ENCODE measurements at places on chromosomes 5 and 9.
A peak's percentile ranks its signal among the peaks of the same experiment; 100 is the strongest.

DNA sequence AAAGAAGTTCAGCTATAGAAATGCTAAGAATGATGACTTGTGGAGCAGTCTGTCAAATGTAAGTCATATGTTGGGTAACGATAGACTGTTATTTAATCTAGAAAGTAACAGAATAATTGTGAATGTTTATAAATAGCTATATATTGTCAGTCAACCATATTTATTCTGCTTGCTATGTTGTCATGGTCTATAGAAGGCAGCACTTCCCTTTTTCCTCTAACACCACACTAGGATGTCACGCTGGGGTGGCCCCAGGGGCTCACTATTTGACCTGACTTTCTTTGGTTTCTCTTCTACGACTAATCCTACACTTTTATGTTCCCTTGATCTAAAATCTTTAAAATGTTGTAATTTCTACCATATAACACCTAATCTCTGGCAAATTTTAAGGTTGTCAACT lies 20.5 kb downstream of the ERAP2 start:
- peak; percentile 61 for DNase-seq

- no peak for DNase-seq
These were observed 88.0 kb downstream of the FEM1C start for GRCh38 chr5:115456539-115457040.

DNA sequence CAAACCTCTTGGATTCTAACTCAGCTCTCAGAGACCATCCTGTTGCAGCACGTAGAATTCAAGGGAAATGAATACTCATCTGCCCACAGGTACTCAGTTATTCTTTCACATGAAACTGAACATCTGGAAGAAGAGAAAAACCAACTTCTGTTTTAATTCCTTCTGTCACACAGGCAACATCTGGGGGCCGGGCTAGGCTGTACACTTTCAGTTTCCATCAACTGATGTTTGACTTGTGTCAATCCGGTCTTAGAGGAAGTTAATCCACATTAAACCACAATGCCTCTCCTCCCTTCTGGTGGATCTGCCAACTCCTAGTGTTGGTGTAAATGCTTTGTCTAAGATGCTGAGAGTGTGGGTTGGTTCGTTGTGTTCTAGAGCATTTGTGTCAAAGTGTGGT lies 17.6 kb downstream of the DMRT3 start:
- no peak for DNase-seq

- no peak for DNase-seq
These were observed at the start of gene TLX3 for GRCh38 chr5:171308453-171309275. TLX3 (plus strand) TSS chr5:171309248; CDS start chr5:171309366, 118 bp downstream.

- no peak for DNase-seq
These were observed 434.5 kb downstream of the KDM4C start for GRCh38 chr9:7192266-7192665.

DNA sequence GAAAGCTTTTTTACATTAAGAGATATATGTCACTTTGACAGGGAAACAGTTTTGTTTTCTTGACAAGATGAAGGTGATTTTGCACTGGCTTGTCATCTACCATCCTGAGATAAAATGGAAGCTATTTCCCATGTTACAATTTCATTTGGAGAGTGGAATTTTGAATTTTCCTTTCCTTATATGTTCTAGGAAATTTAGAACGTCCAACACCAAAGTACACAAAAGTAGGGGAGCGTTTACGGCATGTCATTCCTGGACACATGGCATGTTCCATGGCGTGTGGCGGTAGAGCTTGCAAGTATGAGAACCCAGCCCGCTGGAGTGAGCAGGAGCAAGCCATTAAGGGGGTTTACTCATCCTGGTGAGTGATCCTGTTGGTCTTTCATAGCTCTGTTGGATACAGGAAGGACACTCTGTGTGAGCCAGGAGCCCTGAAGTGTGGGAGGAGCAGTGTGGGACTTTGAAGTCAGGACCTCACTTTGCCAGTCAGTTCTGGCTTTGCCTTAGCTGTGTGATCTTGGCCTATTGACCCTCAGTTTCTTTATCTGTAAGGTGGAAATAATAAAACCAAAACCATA lies 887 bp downstream of the PTPDC1 start:
- no peak for DNase-seq

DNA sequence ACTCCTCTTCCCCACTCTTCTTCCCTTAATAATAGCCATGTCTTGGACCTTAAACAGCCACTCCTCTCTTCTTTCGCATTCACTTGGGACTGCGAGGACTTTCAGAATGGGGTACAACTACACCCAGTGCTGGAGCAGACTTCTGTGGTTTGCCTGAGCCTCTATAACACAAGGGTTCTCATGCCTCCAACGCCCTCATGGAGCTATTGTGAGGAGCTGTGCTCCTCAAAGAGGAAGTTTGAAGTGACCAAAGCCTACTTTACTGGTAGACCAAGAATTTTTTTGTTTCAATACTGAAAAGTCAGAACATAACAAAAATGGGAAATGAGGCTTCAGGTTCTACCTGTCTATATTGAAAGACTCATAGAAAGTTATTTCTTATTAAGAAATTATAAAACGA lies 316.4 kb downstream of the PIK3R1 start:
- DNase-seq, result no peak

DNA sequence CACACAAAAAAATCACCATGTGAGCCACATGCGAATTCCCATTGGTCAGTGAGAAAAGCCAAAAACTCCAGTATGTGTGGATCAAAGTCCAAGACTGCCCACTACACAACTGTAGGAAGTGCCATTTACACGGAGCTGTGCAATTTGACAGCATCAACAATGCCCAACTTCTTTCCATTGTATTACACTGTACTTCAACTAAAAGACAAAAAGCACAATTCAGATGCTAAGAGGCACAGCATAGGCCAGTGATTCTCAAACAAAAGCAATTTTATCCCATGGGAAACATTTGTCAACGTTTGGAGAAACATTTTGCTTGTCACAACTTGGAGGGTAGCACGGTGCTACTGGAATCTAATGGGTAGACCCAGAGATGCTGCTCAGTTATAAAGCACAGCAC lies 39.8 kb downstream of the IARS1 start:
- DNase-seq, result no peak

- DNase-seq, result no peak
These were observed 4.0 kb downstream of the IL7R start for GRCh38 chr5:35860686-35861085.

GRCh38 chr9:88586452-88586851 lies 51.5 kb downstream of the NXNL2 start:
- no peak for DNase-seq

DNA sequence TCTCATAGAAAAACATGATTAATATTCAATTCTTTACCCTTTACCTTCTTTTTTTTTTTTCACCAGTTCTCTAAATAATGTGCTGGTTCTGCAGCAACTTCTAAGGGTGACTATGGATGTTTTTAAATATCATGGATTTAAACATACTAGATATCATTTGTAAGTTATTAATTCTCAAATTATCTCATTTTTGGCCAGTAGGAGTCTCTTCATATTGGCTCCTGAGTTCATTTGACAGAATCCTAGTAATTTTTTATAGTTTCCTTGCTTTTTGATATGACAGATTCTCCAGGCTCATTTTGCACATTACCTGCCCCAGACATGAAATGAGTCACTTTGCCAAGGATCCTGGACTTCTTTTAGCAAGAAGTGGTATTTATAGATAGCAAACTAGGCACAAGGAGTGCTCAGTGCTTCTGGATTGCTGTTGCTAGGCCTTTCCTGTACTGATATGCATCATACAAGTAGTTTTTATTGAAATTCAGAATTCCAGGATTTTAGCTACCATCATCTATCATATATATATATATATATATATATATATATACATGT lies 201.3 kb upstream of the IL12B start:
- no peak for DNase-seq

DNA sequence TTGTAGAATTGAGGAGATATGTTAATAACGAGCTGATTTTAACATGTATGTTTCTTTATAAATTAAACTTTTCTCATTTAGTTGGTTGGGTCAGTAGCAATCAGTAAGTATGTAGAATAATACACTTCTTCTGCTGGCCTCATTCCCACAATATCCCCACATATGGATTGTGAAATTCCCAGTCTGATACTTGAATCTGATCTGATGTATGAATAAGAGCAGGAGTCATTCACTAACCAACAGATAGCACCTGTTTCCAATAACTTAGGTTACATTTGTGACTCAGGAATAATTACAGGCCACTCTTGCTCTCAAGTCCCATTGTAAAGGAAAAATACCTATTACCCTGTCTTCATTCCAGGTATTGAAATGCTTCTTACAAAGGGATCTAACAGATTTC lies 23.9 kb downstream of the SLC36A1 start:
- DNase-seq, result no peak

- no peak for DNase-seq
These were observed 91.1 kb downstream of the PRDM6 start for GRCh38 chr5:123180178-123180577.

DNA sequence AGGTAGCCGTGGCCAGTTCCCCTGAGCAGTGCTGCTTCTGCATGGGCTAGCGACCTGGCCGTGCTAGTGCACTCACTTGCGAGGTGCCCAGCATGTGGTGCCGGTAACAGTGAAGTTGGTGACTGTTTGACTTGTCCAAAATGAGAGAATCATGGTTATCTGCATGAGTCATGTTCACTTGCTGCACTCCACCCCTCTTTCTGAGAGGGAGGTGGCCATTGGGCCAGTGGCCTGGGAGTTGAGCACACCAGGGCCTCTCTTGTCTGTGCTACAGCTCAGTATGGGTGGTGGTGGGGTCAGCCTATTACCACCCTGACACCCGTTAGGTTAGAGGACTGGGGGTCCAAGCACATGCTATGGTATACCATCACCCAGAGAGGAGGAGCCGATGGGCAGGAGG lies 55.4 kb upstream of the GARNL3 start:
- DNase-seq, result no peak

DNA sequence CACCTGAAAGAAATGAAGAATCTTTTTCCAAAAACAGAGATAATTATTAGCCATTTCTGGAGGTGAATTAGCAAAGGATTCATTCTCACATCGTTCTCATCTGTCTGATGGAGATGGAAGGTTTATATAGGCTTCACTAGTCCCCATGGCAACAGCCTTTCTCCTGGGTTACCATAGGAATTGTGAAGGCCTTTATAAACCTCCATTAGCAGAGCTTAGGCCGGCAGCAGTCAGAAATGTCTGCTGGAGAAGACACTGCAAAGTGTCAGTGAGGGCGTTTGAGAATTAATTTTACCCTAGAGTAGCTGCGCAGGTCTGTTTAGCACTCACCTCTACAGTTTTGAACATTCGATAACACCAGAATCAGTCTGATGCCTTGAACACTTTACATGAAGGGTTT lies 290.4 kb upstream of the NR4A3 start:
- DNase-seq, result no peak

GRCh38 chr5:88677376-88677895 lies 205.5 kb downstream of the MEF2C start:
- no peak for DNase-seq

DNA sequence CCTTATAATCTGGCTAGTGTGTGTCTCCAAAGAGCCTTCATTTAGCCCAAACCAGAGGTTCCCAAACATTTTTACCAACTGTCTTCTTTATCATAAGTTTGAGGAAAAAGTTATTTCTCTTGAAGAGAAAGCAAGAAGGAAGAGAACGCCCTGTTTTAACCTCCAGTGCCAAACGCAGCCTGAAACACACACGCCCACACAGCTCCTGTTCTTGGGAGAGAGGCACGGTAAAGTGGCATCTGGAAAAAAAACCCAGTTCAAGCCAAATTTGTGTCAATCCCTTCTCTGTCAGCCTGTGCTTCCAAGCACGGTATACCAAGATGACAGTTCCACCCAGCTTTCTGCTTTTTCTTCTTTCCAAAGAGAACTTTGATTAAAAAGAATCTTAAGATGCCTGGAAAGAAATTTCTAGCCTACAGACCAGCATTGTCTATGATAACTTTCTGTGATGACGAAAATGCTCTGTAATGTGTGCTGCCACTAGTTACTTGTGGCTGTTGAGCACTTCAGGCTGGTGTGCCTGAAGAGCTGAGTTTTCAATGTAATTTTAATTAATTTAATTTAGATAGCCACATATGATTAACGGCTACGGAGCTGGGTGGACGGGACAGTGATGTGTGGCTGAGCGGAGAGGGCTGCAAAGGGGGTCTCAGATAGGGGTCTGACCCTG lies 62.3 kb downstream of the ACER2 start:
- no peak for DNase-seq

DNA sequence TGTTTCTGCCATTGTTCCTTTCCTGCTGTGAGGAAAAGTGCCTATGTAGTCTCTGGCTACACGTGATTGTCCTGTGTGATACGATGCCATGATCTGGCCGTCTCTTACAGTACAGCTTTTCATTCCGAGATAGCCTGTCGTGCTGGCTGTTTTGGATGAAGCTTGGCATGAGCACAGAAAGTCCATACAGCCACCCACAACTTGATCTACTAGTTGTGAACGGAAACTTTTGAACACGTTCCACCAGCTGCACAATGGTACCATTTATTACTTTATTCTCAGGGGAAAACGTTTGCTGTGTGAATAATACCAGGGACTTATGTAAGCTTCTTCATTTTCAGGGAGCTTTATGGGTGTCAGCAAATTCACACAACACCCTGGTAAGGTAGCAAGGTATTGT lies 217.6 kb upstream of the ANKRD55 start:
- DNase-seq, result no peak

DNA sequence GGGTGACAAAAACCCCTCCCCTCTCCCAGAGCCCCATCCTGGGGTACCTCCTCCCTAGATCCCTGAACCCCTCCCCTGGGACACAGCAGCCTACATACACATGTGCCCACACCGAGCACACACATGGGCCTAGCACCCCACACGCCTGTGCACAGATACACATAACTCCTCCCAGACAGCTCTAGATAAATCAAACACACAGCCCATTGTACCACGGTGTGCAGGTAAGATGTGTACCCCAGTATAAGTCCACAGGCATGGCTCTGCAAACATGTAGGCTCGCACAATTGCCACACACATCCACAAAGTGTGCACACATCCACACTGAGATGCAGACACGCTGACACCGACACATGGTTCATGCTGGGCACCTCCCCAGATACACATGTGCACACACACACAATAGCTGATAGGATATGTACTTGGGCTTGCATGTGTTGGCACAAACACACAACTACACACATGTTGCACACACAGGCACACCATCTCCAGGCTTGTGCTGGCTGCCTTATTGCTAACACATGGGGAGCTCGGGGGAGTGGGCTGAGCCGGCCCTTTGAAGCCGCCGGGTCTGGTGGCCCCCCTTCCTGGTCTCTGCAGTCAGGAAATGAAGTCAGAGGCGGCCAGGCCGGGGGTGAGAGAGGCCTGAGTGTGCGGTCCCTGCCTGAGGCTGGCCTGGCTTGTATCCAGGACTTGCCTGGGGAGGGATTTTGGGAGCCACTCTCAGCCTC lies 30.2 kb downstream of the GOLGA2 start:
- no peak for DNase-seq

GRCh38 chr5:74943905-74944304 lies 77.7 kb upstream of the FAM169A start:
- DNase-seq, result no peak

DNA sequence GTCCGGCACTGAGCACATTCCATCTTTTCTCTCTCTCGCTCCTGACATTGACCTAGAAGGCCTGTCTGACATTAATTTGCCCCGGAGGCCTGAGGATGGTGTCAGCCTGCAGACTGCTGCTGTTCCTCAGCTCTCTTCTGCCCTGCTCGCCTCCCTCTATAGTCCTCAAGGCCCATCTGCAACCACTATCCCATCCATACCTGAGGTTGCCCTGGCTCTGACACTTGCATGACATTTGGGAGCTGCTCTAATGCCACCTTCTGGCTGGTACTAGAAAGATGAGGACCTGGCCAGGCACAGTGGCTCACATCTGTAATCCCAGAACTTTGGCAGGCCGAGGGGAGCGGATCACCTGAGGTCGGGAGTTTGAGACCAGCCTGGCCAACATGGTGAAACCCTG lies 38.6 kb upstream of the GGTA1 start:
- no peak for DNase-seq

All from stimulated activated naive B cell treated with anti-CD40 and anti-IgM and Interleukin-4, amounts not matched to agents 10 μg/mL and 1 μg/mL and 100 μg/mL, for 72 hours (primary cell).